ENCODE measurements at places on chromosomes 12 and 14.
A peak's percentile ranks its signal among the peaks of the same experiment; 100 is the strongest.

DNA sequence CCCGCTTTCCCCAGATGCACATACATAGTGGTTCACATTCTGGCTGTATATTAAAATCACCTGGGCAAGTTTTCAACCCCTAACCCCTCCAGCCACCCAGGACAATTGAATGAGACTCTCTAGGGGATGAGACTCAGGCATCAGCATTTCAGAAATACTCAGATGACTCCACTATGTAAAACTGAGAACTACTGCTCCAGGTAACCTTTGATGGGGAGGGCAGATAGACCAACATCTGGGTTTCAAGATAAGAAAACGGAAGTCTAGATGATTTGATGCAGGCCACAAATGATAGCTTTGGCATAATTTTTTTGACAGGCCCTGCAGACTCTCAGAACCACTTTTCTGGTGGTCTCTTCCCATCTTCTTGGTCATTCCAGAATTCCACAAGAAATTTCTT is 341.1 kb downstream of the EMP1 start:
- no peaks in the 10 kb centered on the region for H3K4me1 ChIP-seq
- no peaks in the 10 kb centered on the region for H3K36me3 ChIP-seq
- H3K27me3 ChIP-seq: no peaks in the 10 kb centered on the region

- H3K27me3 ChIP-seq: no peaks in the 10 kb centered on the region
- H3K27ac ChIP-seq: peak overlapping the region; percentile 81
- no peaks in the 10 kb centered on the region for H3K36me3 ChIP-seq
- peaks cover 25% of the 10 kb centered on the region for H3K4me1 ChIP-seq
- no peak for DNase-seq
- no peak overlapping the region for H3K4me3 ChIP-seq
Measured at GRCh38 chr14:71555654-71556559, 376.3 kb upstream of the RGS6 start.

DNA sequence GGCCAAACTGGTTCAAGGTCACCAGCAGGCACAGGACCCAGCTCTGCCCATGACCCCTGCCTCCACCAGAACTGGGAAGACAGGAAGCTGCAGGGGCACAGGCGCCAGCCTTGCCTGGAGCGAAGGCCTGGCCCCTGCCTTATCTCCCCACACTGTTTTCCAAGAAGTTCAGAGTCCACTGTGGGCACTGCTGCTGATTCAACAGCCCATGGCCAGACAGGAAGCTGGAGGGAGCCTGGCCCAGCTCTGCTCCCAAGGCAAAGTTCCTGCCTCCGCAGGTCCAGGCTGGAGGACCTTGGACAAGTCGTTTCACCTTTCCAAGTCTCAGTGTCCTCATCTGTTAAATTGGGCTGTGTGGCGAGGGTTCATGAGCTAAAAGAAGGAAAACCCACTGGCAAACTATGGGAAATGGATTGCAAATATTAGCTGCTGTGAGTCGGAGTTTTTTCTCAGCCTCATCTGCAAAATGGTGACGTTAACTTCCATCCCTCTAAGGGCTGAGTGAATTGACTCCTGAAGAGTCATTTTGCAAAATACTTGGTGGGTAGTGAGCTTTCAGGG is 1.2 kb downstream of the PHETA1 start:
- peaks cover 5% of the 10 kb centered on the region for H3K27me3 ChIP-seq
- H3K36me3 ChIP-seq: no peaks in the 10 kb centered on the region
- peak overlapping the region; percentile 90 for H3K4me3 ChIP-seq
- H3K27ac ChIP-seq: peak overlapping the region; percentile 4
- no peak for DNase-seq
- H3K4me1 ChIP-seq: peaks cover 32% of the 10 kb centered on the region

- H3K27ac ChIP-seq: no peak overlapping the region
- H3K4me3 ChIP-seq: no peak overlapping the region
- H3K27me3 ChIP-seq: no peaks in the 10 kb centered on the region
- H3K36me3 ChIP-seq: no peaks in the 10 kb centered on the region
Measured at GRCh38 chr12:60803147-60803546, 1207.3 kb downstream of the SLC16A7 start.

DNA sequence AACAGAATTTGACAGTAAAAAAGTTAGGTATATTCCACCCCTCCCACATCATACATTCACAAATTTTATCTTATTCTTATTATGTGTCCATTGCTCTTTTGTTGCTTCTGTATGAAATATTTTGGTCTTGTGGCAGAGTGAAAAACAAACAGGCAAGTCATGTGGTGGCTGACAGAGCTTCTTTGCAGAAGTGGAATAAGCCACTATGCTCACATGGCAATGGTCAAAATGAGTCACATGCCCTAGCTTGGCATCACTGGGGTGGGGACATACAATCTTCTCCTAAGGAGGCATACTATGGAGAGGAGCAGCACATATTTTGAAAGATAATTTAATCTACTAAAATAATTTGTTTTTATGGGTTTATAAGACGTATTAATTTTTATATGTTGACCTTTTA is 27.7 kb upstream of the CMA1 start:
- H3K27ac ChIP-seq: no peak overlapping the region
- no peaks in the 10 kb centered on the region for H3K36me3 ChIP-seq
- no peaks in the 10 kb centered on the region for H3K4me1 ChIP-seq
- H3K4me3 ChIP-seq: no peak overlapping the region

GRCh38 chr12:101884174-101884573 is 6.8 kb downstream of the DRAM1 start:
- H3K4me3 ChIP-seq: no peak overlapping the region
- peaks cover 22% of the 10 kb centered on the region for H3K36me3 ChIP-seq
- DNase-seq: no peak
- H3K27me3 ChIP-seq: no peaks in the 10 kb centered on the region
- H3K4me1 ChIP-seq: peaks cover 9% of the 10 kb centered on the region

GRCh38 chr12:15679151-15679550 is 110.0 kb downstream of the EPS8 start:
- DNase-seq: no peak
- no peaks in the 10 kb centered on the region for H3K36me3 ChIP-seq
- H3K4me3 ChIP-seq: no peak overlapping the region
- no peaks in the 10 kb centered on the region for H3K4me1 ChIP-seq

DNA sequence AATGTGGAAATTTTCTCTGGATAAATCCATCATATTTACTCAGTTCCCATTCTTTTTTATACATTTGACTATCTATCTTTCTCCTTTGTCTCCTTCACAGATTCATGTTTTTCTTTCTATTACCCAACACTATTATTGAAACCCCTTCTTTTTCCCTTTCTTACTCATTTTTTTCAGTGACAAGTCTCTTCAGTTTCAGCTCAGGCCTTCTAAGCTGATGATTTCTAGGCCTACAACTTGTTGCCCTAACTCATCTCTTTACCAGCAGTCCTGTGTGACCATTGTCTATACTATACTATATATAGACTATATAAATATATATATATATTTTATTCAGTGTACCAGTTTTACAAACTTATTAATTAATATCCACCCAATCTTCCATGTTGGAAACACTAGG is 31.8 kb downstream of the SLC16A7 start:
- H3K4me3 ChIP-seq: no peak overlapping the region
- H3K4me1 ChIP-seq: no peaks in the 10 kb centered on the region
- no peak overlapping the region for H3K27ac ChIP-seq
- no peak for DNase-seq
- H3K36me3 ChIP-seq: no peaks in the 10 kb centered on the region

DNA sequence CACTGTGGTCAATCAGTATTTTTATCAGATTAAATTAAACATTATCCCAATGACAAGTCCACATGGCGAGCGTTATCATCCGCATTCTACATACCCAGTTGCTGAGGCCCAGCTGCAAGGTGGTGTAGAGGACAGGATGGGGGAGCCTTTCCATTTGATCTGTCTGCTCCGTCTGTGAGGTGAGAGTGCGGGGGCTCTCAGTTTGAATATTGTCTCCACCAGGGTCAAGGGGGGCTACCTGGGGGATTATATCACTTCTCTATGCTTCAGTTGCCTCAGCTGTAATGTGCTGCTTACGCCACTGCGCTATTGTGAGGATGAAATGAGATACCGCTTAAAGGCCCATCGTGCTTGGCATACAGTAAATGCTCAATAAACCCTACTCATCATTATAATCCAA is 1106.0 kb downstream of the BCL11B start:
- DNase-seq: no peak
- no peak overlapping the region for H3K4me3 ChIP-seq
- no peaks in the 10 kb centered on the region for H3K36me3 ChIP-seq
- no peaks in the 10 kb centered on the region for H3K27me3 ChIP-seq
- no peaks in the 10 kb centered on the region for H3K4me1 ChIP-seq

DNA sequence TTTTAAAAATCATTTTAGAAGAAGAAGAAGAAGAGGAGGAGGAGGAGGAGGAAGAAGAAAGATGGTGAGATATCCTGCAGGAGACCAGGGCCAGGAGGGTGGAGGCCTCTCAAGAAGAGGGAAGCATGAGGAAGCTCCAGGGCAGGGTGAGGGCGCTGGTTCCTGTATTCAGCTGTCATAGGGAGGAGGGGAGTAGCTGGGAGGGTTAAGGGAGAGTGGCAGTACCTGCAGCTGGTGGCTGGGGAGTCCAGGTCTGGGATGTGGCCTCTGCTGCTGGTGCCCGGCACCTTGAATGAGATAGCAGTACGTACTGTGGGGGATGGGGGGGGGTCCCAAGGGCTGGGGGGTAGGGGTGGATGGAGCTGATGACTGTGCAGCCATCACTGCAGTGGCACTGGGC is 9.8 kb downstream of the RBP5 start:
- H3K4me1 ChIP-seq: peaks cover 12% of the 10 kb centered on the region
- H3K27ac ChIP-seq: no peak overlapping the region
- peaks cover 17% of the 10 kb centered on the region for H3K36me3 ChIP-seq
- DNase-seq: no peak
- H3K4me3 ChIP-seq: no peak overlapping the region

DNA sequence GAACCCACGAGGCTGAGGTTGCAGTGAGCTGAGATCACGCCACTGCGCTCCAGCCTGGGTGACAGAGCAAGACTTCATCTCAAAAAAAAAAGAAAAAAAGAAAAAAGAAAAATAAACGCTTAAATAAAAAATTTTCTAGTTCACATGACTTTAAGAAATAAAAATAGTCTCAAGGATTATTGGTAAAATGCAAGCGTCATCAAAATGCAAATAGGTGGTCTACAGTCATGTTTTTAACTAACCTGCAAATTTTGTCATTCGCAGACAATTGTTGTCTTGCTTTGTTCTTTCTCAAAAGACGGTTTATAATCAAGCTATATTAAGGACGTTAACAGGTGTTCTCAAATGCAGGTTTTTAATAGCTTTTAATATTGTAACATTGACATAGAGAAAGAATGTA is 22.4 kb downstream of the TXNRD1 start:
- no peaks in the 10 kb centered on the region for H3K27me3 ChIP-seq
- H3K4me1 ChIP-seq: no peaks in the 10 kb centered on the region
- DNase-seq: no peak
- no peak overlapping the region for H3K4me3 ChIP-seq
- no peak overlapping the region for H3K27ac ChIP-seq
- no peaks in the 10 kb centered on the region for H3K36me3 ChIP-seq

GRCh38 chr12:95169368-95169767 is 47.9 kb downstream of the FGD6 start:
- no peaks in the 10 kb centered on the region for H3K36me3 ChIP-seq
- DNase-seq: no peak
- H3K27ac ChIP-seq: peak overlapping the region; percentile 36
- H3K4me3 ChIP-seq: no peak overlapping the region

DNA sequence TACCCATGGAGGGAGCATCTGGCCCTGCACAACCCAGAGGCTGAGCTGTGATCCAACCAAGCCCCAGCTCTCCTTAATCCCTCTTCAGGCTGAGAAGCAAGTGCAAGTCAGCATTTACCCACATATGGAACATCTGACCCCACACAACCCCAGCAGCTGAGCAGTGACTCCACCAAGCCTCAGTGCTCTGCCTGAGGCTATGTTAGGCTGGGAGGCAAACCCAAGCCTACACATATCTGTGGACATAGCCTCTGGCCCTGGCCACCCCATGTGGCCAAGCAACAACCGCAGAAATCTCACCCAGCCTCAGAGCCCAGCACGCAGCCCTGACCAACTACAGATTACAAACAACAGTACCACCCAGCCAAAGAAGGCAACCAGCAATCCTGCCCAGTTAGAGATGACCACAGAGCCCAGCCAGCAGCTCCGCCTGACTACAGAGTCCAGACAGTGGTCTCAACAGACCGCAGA is 142.8 kb downstream of the NUAK1 start:
- H3K4me1 ChIP-seq: no peaks in the 10 kb centered on the region
- H3K27ac ChIP-seq: no peak overlapping the region
- H3K27me3 ChIP-seq: no peaks in the 10 kb centered on the region

DNA sequence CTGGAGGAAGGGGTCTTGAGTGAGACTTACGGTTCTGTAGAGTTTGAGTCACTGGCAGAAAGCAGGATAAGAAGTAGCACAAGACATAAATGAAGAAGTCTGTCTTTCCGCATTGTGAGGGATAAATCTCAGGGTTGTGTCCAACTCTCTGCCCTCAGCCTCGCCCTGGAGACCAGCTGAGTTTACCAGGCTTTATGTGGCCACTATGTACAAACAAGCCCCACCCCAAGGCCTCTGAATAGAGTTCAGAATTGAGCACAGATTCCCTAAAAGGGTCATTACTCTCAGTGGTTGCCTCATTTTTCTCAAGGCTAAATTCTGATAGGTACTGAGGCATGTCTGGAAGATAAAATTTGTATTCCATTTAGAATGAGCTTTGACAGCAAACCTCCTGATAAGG is at the start of gene PZP:
PZP (minus strand) TSS at position 167 of the 400 bp plus-strand sequence; CDS start at position 113, 54 bp downstream.
- H3K36me3 ChIP-seq: no peaks in the 10 kb centered on the region
- no peak within 1 kb of the TSS for H3K4me3 ChIP-seq
- H3K4me1 ChIP-seq: no peaks in the 10 kb centered on the region
- DNase-seq: no peak
- no peak within 1 kb of the TSS for H3K27ac ChIP-seq

DNA sequence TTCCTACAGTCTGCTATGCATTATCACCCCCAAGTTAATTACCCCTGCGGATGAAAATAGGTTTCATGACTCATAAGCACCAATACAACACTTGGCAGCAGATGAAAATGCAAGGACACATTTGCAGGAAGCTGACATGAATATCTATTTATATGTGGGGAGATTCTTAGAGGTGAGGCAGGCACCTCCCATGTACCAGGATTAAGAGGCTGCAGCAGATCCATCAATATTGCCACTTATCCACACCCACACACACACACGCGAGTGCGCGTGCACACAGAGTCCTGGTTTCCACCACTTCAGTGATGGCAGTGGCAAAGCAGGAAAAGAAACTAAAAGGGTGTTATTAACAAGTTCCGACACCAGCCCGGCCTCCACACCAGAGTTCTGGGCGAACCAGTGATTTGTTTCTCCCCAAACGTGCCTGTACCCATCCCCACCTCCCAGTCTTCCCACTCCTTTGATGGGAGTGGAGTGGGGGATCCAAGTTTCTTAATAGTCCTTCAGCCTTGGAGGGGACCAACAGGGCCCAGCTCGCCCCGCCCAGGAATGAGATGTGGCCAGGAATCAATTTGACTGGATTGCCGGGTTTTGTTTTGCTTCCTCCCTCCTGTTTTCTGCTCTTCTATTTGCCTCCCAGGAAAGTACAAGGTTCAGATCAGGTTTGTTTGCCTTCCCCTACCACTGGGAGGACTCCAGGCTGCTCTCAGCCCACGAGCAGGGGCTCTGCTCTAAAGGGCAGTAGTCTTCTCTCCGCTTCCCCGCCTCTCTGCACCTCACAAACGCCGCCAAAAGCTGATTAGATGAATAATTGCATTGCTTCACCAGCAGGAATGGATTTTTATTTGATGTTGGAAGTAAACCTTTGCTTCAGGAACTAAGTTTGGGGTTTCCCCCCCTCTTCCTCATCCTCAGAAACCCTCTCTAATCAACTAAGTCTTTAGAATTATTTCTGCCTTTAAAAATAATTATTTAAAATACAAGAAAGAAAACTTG is 5.2 kb downstream of the IRF2BPL start:
- DNase-seq: no peak
- H3K36me3 ChIP-seq: peaks cover 34% of the 10 kb centered on the region
- H3K27ac ChIP-seq: peak overlapping the region; percentile 61
- H3K4me1 ChIP-seq: peaks cover 47% of the 10 kb centered on the region

- no peak for DNase-seq
- no peaks in the 10 kb centered on the region for H3K27me3 ChIP-seq
- peak overlapping the region; percentile 1 for H3K4me3 ChIP-seq
Measured at GRCh38 chr12:118307069-118307954, 65.4 kb downstream of the TAOK3 start.

Data from left lung (tissue), 14 donors.